K562 (cell line): ENCODE measurements at places on chromosomes 1 and 21.

- DNase-seq: no peak
Observed at GRCh38 chr1:40789342-40789598, 5.7 kb downstream of the KCNQ4 start.

GRCh38 chr1:219050086-219050821, 123.4 kb upstream of the LYPLAL1 start:
- DNase-seq: no peak

DNA sequence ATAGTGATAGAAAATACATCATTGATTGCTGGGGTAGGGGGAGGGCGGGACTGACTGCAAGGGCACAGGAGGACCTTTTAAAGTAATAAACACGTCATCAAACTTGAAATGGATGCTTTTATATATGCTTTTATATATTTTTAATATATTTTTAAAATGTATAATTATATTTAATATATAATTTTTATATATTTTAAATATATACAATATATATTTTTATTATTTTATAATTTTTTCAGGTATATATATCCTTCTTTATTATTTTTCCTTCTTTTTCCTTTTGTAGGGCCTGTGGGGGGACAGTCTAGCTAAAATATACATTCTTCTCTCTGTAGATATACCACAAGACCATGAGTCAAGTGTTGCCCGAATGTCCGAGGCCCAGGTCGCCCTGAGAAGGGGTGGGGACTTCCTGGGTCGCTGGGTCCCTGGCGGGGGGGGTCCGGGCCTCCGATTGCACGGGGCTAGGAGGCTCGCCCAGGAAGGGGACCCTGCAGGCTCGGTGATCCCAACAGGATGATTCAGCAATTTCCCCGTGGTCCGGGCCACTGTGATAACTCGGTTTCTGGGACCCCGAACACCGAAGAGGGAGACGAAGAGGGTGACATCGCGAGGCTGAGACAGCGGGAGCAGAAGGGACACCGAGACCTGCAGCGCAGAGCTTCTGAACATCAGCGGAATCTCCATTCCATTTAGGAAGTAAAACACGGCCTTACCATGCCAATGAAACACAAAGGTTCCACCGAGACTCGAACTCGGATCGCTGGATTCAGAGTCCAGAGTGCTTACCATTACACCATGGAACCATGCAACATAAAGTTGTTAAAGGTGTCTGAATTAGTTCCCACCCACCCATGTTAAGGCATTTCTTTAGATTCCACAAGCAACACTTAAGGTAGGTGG, 112.5 kb upstream of the NBPF11 start:
- peak; percentile 74 for DNase-seq

- DNase-seq: peak; percentile 35
Observed at GRCh38 chr21:35336534-35336933, 287.4 kb upstream of the RUNX1 start.

GRCh38 chr1:18882486-18882885, 19.9 kb downstream of the ALDH4A1 start:
- no peak for DNase-seq

- no peak for DNase-seq
Observed at GRCh38 chr1:162568802-162569201, 7.3 kb downstream of the UAP1 start.

- DNase-seq: no peak
Observed at GRCh38 chr21:40688106-40688864, 158.7 kb downstream of the DSCAM start.

GRCh38 chr1:184947497-184948256, 26.6 kb downstream of the NIBAN1 start:
- no peak for DNase-seq

- no peak for DNase-seq
Observed at GRCh38 chr1:199612976-199613774, 414.3 kb upstream of the NR5A2 start.

GRCh38 chr1:221839782-221840395, 98.0 kb upstream of the DUSP10 start:
- no peak for DNase-seq

GRCh38 chr1:164982545-164982944, 374.0 kb downstream of the LMX1A start:
- peak; percentile 6 for DNase-seq

GRCh38 chr21:40685141-40685540, 161.8 kb downstream of the DSCAM start:
- no peak for DNase-seq

- DNase-seq: no peak
Observed at GRCh38 chr1:26096471-26096870, 15.2 kb upstream of the PDIK1L start.

- no peak for DNase-seq
Observed at GRCh38 chr1:90358448-90358847, 358.7 kb downstream of the BARHL2 start.

GRCh38 chr1:68269637-68270430, 37.5 kb upstream of the WLS start:
- DNase-seq: no peak

GRCh38 chr21:14926186-14926585, 138.6 kb downstream of the NRIP1 start:
- DNase-seq: no peak

DNA sequence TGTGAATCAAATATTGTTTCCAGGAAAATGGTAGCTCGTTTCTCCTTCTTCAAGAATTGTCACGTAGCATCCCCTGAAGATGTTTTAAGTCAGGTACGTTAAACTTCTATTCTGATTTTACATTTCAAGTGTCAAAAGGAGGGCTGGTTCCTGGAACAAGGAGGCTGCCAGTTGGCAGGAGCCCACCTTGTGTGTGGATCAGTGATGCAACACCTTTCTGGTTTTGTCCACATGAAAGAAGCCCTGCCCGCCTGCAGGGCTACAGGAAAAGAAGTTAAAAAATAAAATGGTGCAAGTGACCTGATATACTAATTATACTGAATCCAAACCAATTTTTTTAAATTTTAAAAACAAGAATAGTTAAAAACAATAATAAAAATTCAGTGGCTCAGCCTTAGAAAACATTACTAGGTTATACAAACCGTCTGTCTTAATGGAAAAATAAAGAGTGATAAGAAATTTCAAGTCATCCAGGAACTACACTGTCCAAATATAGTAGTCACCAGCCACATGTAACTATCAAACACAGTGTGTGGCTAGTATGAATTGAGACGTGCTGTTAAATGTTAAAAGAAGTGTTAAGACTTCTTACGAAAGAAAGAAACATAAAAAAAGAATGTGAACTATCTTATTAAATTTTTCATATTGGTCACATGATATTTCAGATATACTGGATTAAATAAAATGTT, 123.1 kb downstream of the APP start:
- DNase-seq: no peak

- DNase-seq: no peak
Observed at GRCh38 chr1:107570768-107571167, 394.2 kb downstream of the VAV3 start.

DNA sequence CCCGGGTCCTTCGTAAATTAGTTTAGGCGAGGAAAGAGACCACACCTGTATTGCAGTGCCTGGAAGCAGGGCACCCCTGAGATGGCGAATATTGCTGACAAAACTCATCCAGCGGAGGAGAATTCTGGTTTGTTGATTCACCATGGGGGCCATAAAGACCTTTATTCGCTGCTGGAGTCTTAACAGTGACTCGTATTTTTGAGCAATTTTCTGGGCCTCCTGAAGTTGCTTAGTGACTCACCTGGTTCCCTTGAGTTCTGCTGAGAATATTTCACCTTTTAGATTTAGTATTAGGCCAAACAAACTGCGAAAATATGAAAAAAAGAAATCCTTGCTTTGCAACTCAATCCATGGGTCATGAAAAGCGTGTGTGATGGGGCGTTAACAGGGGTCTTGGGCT, 20.6 kb upstream of the H6PD start:
- DNase-seq: no peak

GRCh38 chr21:44005593-44005992, 6.5 kb upstream of the TRAPPC10 start:
- DNase-seq: no peak

DNA sequence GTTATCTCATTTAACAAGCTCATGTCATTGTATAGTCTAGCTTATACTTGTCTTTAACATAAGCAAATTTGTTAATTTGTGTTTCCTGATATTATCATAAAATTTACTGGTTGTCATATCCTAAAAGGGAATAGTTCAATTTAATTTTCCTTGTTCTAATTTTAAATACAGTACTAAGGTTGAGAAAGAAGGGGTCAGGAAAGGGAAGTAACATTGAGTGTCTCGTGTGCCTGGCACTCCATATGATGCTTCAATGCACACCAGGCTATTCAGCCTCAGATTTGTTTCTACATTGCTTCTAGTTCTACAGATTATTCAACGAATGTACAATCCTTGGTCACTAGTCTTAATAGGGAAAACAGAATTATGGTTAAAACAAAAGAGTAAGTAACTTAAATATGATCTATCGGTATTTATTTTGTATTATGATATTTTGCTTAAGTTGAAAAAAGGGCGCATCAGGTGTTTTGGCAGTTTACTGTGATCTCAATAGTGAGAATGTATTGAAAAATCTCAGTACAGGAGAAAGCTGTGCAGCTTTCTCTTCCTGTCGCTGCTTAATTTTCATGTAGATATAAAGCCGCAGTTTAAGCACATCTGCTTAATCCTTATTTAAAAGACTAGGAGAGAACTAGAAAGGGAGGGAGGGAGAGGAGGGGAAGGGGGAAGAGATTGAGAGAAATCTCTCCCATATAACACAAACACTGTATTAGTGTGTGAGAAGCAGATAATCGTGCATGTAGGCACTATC, 13.0 kb downstream of the PTPRC start:
- no peak for DNase-seq

- no peak for DNase-seq
Observed at GRCh38 chr1:236320671-236321070, 38.9 kb upstream of the ERO1B start.

GRCh38 chr1:16246961-16247360, 10.0 kb upstream of the CPLANE2 start:
- DNase-seq: no peak

DNA sequence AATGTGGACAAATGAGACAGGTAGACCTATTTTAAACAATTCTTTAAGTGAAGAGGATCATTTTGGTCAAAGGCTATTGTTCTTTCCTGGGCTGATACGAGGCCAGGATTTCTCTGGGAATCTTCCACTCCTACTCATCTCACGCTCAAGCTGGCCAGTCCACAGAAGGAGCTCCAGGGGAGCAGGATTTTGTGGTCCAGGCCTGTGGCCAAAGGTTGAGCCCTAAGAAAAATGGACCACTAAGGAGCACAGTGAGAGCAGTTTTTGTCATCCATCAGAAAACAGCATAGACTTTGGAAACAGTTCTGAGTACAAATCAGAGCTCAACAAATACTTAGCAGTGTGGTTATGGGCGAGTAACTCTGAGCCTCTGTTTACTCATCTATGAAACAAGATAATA, 260.2 kb upstream of the RUNX1 start:
- no peak for DNase-seq

GRCh38 chr1:66731170-66731865, 20.9 kb upstream of the DYNLT5 start:
- DNase-seq: no peak

DNA sequence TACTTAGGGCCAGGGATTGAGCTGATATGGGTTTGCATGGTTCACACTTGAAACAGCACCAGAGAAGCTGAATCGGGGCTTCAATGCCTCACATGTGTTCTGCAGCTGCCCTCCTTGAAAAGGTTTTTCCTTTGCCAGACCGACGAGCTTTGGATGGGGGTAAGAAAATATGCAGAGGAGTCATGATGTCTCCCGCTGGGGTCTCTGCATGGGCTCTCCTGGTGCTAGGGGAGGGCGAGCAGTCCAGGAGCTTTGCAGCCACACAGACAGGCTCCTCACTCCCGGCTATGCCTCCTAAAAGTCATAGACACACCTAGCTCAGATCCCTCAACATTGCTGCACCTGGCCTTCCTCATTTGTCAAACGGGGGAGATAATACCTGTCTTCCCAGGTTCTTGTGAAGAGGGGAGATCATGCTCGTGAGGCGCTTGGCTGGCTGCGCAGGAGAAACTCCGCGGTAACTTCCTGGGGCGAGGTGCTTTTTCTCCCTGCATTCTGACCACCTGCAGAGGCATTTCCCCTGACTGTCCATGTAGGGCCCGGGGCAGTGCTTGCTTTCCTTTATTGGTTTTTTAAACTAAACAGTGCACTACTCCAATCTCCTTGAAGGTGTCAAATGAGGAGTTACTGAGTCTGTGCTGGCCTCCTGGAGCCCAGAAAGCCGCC, 112.4 kb downstream of the PLXNA2 start:
- no peak for DNase-seq
